ENCODE measurements at places on chromosomes 1 and 21.

GRCh38 chr1:45815667-45816458, 12.5 kb downstream of the MAST2 start:
- no peak for DNase-seq

DNA sequence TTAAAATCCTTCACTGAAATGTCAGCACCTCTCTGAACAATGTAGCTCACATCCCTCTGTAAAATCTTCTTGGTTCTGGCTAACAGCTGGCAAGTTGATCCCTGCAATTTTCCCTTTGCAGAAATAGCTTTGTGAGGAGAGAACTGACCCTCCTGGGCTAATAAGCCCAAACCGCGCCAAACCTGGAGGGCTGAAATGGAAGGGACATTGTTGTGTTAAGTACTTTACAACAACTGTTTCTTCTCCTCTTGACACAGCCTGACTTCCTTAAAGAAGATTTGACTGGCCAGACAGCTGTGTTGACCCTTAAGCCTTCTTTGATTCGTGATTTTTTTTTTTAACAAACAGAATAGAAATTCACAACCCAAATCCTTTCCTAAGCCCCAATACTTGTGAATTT, 5.7 kb downstream of the LMX1A start:
- DNase-seq: no peak

DNA sequence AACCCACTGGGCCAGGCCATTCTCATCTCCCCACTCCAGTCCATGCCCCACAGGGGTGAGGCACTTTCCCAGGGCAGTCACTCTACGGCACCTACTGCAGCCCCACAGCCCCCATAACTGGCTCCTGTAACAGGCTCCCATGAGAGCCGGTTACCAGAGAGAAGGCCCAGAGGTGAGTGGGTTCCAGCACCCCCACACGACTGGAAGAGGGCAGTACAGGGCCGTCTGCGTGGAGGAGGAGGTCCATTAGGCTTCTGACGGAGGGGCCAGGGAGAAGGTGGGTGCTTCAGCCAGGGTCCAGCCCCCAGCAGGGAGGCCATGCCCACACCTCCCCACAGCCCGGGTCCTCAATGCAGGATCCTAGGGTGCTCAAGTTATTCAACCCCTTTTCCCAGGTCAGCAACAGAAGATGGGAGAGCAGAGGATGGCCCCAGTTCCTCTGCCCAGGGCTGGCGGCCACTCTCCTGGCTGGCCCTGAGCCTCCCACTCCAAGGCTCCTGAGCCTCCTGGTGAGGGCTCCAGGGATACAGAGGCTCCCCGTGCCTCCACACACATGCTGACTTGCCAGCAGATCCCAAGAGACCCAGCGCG, 1.6 kb downstream of the ACAP3 start:
- no peak for DNase-seq

GRCh38 chr1:91731815-91732214, 154.1 kb downstream of the TGFBR3 start:
- DNase-seq: peak; percentile 71

GRCh38 chr1:58583496-58583895, 6.4 kb upstream of the TACSTD2 start:
- no peak for DNase-seq
